Skin of body (tissue), 3 donors: ENCODE measurements at places on chromosomes 4 and X. TPM values are rescaled to one million over a fixed set of nuclear protein-coding genes. Genes with fewer than 3 reads are reported as not detected.

TMPRSS11A gene
- total RNA-seq, result 0.10 TPM

OCIAD2 gene
- 16.3 TPM for total RNA-seq

SLC26A1 gene
- 0.30 TPM for total RNA-seq

CLIC2 gene
- 11.0 TPM for total RNA-seq

REST gene
- 34.6 TPM for total RNA-seq

GAGE12F gene
- not detected for total RNA-seq

SYP gene
- total RNA-seq, result 1.7 TPM

SRPX2 gene
- total RNA-seq, result 11.2 TPM

STATH gene
- total RNA-seq, result not detected

ADH1B gene
- 175 TPM for total RNA-seq

F8A2 gene
- total RNA-seq, result not detected

NOX1 gene
- total RNA-seq, result not detected

TSPAN6 gene
- 29.3 TPM for total RNA-seq

SLC25A4 gene
- total RNA-seq, result 12.5 TPM

MGAT4D gene
- not detected for total RNA-seq

VCX2 gene
- not detected for total RNA-seq

PF4V1 gene
- total RNA-seq, result not detected

MORF4L2 gene
- total RNA-seq, result 231 TPM

EMCN gene
- 20.1 TPM for total RNA-seq

CNKSR2 gene
- total RNA-seq, result 8.2 TPM

PPBP gene
- 12.4 TPM for total RNA-seq

MUC7 gene
- total RNA-seq, result not detected

L1CAM gene
- total RNA-seq, result 3.6 TPM
